ENCODE measurements at places on chromosomes 6 and 20. TPM values are rescaled to one million over a fixed set of nuclear protein-coding genes. Genes with fewer than 3 reads are reported as not detected.

- no peak for DNase-seq
These were observed 84.0 kb upstream of the SMLR1 start for GRCh38 chr6:130743175-130743574.

GRCh38 chr20:32963176-32963575 lies 41.1 kb downstream of the SUN5 start:
- DNase-seq: no peak

DNA sequence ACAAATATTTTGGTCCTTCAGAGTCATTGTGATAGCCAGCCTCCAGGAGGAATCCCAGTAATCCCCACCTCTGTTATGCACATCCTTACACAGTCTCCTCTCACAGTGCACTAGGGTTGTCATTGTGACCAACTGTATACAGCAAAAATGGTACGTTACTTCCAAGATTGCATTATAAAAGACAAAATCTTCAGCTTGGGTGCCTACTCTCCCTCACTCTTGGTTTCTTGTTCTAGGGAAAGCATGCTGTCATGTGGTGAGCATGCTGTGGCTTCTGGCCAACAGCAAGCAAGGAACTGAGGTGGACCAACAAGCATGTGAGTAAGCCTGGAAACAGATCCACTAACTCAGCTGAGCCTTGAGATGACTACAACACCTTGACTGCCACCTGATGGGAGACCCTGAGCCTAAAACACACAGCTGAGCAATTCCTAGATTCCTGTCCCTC lies 130.1 kb upstream of the DST start:
- DNase-seq: no peak

DNA sequence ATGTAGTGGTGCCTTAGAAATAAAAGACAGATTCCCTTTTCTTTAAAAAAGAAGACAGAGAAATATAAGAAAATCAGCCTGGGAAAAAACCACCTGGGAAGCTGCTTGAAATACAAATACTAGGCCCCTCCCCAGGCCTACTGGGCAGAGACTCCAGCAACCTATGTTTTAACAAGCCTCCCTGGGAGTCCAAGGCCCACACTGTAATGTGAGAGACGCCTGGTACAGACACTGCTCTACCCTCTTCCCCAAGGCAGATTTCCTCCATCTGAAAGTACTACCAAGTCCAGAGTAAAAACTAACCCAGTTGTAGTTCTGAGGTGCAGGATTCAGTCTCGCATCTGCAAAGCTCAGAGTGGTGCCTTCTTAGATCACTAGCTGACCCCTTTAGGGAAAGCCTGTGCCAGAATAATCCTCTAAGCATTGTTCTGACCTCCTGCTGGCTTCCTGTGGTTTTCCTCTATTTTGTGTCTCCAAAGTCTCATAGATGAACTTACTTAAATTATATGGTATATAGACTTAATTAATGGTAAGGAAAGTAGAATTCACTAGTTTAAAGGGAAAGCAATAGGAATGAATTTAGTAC lies 270.2 kb upstream of the SLC35B3 start:
- DNase-seq: no peak

GRCh38 chr6:34526241-34526972 lies 29.7 kb downstream of the SPDEF start:
- no peak for DNase-seq

GRCh38 chr20:3712279-3712873 lies at the start of gene SIGLEC1:
Gene SIGLEC1, minus strand, starts transcription at chr20:3712600. Its CDS starts 5,472 bp downstream, at chr20:3707128.
- no peak for DNase-seq

DNA sequence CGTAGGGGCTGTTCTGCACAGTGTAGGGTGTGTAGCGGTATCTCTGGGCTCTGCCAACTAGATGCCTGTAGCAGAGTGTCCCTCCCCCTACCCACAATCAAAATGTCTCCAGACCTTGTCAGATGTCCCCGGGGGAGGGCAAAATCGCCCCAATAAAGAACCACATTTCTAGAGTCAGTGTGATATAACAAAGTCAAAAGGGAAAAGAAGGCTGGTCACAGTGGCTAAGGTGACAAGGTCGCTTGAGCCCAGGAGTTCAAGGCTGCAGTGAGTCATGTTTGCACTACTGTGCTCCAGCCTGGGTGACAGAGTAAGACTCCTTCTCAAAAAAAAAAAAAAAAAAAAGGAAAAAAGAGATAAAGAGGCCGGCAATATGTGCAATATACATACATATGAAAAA lies 11.7 kb upstream of the CEP43 start:
- DNase-seq: no peak

GRCh38 chr6:127096167-127096566 lies 22.3 kb upstream of the RSPO3 start:
- no peak for DNase-seq

DNA sequence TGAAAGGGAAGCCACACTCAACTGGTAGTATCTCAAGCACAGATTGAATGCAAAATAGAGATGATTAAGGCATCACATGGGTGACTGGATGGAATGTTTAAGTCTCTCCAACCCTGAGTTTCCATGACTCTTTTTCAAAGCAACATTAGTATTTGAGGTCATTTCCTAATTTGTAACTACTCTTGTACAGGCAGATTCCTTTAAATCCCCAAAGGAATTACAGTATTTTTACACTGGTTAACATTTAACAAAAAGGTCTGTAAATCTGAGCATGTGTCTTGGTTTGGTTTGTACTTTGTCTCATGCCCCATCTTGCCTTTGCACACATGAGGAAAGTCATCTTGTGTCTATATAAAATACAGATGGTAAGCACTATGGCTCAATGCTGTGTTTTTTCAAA lies 15.1 kb downstream of the RMND1 start:
- peak; percentile 87 for DNase-seq

DNA sequence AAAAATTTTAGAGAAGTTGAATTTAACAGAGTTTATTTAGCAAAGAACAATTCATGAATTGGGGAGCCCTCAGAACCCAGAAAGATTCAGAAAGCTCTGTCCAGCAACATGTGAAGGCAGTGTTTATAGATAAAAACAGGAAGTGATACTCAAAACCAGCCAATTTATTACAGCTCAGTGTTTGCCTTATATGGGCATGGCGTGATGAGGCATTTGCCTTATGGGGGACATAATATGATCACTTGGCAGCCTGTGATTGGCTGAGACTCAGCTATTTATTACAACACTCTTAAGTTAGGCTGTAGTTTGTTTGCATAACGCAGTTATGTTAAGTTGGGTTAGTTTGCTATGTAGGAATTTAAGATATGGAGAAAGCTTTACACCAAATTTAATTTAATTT lies 11.5 kb downstream of the HLA-DPA1 start:
- no peak for DNase-seq

- DNase-seq: no peak
These were observed 127.7 kb upstream of the LRFN2 start for GRCh38 chr6:40714576-40715564.

- no peak for DNase-seq
These were observed 135.6 kb upstream of the SLC22A23 start for GRCh38 chr6:3592371-3592941.

DNA sequence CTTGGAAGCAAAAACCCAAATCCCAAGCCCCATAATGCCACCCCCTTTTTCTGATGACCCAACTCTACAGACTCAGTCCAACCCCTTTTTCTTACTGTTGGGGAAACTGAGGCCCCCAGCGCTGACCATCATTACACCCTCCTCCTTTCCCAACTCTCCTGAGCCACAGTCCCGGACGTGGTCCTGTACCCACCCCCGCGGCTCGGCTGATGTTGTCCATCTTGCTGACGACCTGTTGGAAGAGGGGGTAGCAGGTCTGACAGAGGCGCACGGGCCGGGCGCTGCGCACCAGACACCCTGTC lies 533 bp downstream of the OSTM1 start:
- DNase-seq: no peak

- DNase-seq: no peak
These were observed 167.9 kb downstream of the PREX1 start for GRCh38 chr20:48659858-48660257.

GRCh38 chr20:16974080-16974854 lies 226.1 kb downstream of the OTOR start:
- DNase-seq: no peak

- DNase-seq: peak; percentile 4
These were observed 51.1 kb downstream of the RCAN2 start for GRCh38 chr6:46440141-46440540.

DNA sequence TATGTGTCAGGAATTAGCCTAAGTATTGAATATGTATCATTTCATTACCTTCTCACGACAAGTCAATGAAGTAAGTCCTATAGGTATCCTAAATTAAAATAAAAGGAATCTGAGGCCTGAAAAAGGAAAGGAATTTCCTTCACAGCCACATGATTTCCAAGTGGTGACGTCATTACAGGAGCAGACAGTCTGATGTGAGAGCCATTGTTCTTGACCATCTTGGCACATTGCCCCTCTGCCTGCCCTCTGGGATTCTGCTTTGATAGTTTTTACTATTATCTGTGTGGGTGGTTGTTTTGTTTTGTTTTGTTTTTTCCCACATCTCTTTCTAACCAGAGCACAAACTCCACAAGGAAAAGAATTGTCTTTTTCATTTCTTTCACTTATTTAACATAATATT lies 219.8 kb upstream of the UFL1 start:
- DNase-seq: no peak

GRCh38 chr20:2246069-2246491 lies 49.7 kb upstream of the TGM3 start:
- no peak for DNase-seq

BTNL2 gene
- total RNA-seq: not detected

LRRC73 gene
- 0.20 TPM for total RNA-seq

AK9 gene
- total RNA-seq: 5.8 TPM

TTBK1 gene
- 0.10 TPM for total RNA-seq

RAET1L gene
- total RNA-seq: 2.8 TPM

MEP1A gene
- total RNA-seq: not detected

UBE2C gene
- total RNA-seq: 11.9 TPM

SLC25A27 gene
- total RNA-seq: 20.7 TPM

MAP1LC3A gene
- total RNA-seq: 18.1 TPM

CCDC170 gene
- 1.9 TPM for total RNA-seq

HRH3 gene
- 0.10 TPM for total RNA-seq

DEFB132 gene
- not detected for total RNA-seq

RGS17 gene
- total RNA-seq: 0.69 TPM

NOL4L gene
- 4.3 TPM for total RNA-seq
